ENCODE measurements at places on chromosomes 13 and 19.

DNA sequence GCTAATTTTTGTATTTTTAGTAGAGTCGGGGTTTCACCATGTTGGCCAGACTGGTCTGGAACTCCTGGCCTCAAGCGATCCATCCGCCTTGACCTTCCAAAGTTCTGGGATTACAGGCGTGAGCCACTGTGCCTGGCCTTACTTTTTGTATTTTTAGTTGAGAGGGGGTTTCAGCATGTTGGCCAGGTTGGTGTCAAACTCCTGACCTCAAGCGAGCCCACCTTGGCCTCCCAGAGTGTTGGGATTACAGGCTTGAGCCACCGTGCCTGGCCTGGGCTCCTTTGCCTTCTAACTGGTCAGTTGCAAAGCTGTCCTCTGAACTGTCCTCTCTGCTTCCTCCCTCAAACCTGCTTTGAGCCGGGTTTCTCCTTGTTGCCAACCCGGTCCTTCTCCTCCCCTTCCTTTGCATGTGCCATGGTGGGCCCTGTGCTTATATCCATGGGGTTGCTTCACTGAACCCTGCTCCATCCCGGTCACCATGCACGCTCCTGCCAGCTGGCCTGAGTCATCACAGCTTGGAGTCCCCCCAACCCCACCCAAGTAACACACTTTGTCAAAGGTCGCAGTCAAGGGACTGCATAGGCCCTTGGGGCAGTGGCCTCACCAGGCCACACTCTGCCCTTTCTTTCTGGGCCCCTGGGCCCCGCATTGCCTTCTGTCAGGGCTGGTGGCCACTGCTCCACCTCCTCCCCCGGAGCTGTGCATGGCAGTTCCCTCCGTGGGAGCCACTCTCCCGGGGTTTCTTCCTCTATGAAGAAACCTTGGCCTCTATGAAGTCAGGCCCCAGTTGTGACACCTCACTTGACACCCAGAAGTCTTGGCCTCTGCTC is 21.2 kb downstream of the WTIP start:
- DNase-seq: no peak

DNA sequence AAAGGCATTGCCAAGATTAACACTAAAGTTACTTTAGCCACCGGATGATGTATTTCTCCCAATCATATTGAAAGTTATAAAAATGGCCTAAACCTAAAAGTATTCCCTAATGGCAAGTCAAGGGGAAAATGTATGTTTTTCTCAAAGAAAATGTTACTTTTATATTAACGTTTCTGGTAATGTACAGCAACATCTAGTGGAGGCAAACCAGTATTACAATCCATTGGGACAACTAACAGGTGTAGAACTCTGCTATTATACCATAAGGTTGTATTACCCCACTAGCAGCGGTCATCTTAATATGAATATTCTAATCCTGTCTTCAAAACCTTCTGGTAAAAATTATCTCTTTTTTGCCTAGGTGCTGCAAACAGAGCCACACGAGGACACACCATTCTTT is 69.2 kb downstream of the ZNF100 start:
- no peak for DNase-seq

DNA sequence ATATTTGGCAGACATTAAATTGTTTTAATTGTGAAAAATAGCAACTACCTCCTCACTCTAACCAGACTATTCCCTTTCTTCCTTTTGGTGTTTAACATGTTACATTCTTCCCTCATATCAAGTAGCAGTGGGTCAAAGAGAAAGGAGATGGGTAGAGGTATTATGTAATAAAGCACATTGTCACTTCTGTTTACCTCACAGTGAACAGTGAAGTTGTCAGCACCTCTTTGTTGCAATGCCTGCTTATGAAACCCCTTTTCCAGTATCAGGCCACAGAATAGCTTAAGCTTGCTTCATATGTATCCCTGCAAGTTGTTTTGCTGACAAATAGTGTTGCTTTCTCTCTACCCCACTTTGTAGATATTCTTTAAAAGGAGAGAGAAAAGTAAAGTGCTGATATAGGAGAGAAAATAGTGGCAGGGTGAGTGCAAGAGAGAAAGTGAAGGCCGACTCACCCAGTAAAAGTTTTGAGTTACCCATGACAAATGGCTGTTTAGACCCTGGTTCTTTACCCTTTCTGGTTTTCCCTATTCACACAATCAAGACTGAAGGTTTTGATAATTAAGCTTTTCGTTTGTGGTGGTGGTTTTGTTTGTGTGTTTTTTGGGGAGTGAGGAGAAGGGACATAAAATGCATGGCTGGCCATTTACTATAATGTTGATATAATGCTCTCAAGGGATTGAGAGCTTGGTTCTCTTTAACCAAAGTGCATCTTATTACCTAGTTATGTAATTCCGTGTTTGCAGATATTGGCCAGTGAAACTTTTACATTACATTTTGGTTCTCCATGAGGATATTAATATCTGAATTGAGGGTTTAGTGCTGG is 3.7 kb downstream of the ITM2B start:
- DNase-seq: no peak

GRCh38 chr13:60727140-60727539 is 330.1 kb downstream of the TDRD3 start:
- DNase-seq: no peak

DNA sequence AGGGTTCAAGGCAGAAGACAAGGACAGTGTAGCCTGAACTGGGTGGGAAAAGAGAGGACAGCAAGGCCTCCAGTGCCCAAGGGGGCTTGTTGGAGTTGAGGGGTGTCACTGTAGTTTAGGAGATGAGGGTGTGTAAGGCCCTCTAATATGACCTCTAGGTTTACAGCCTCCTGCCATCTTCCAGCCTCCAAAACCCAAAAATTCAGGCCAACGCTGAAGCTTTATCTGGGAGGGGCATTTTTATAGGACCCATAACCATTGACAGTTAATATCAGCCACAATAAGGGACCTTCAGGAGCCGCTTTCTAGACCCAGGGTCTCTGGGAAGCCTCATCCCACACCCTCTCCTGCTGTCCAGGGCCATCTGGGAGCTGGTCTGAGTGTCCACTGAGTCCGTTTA is 2.8 kb downstream of the KLF1 start:
- DNase-seq: no peak

GRCh38 chr13:96662036-96662435 is 332.2 kb downstream of the OXGR1 start:
- no peak for DNase-seq

GRCh38 chr19:33686687-33687480 is 65.1 kb downstream of the CHST8 start:
- no peak for DNase-seq

DNA sequence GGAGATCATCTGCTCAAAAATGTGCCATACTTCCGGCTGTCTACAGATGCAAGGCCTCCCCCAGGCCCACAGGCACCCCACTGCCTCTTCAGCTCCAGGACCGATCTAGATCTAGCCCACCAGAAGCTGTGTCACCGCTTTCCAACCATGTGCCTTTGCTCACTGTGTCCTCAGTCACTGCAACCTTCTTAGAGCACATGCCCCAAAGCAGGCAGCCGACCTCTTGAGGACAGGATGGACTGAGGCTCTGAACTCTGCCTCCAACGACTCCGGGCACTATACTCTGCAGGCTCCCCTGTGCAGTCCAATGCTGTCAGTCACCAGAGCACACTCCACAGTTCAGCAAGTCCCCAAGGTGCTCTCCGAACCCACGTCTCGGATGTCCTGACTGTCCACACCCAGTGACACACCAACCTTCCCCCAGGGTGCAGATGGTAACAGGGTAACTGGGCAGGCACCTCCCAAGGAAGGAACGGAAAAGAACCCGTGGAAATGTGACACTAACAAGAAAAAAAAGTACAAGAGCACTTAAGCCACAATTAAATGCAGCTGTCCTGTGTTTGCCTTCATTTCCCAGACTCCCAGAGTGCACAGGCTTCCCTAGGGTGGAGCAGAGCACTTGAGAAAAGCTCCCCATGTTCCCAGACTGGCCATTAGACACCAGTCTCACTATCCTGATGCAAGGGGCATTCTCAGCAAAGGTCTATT is 4.8 kb downstream of the STK24 start:
- no peak for DNase-seq

GRCh38 chr13:24747248-24748060 is 16.5 kb upstream of the RNF17 start:
- no peak for DNase-seq

DNA sequence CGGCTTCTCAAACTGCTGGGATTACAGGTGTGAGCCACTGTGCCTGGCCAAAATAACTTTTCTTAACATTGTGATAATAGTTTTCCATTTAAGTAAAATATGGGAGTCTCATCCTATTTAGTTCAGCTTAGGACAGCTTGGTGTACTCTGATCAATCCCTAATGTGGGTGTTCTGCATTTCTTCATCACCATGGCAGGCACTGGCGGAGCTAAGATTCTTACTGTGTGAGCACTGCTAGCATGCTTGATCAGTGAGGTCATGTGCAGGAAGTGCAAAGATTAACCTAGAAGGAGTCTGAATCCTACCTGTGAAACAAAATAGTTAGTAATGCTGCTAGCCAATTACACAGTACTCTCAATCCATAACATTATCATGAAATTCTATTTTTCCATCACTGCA is 1684.2 kb upstream of the SLC10A2 start:
- DNase-seq: no peak

DNA sequence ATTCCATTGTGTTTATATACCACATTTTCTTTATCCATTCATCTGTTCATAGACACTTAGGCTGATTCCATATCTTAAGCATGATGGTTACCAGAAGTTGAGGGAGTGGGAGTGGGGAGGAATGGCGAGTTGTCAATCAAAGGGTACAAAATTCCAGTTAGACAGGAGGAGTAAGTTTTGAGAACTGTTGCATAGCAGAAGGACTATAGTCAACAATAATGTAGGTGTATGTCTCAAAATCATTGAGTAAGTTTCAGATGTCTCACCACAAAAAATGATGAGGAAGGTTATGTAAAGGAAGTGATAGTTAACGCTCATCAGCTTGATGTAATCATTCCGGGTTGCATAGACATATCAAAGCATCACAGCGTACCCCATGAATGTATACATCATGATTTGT is 4.6 kb upstream of the UBL3 start:
- no peak for DNase-seq

DNA sequence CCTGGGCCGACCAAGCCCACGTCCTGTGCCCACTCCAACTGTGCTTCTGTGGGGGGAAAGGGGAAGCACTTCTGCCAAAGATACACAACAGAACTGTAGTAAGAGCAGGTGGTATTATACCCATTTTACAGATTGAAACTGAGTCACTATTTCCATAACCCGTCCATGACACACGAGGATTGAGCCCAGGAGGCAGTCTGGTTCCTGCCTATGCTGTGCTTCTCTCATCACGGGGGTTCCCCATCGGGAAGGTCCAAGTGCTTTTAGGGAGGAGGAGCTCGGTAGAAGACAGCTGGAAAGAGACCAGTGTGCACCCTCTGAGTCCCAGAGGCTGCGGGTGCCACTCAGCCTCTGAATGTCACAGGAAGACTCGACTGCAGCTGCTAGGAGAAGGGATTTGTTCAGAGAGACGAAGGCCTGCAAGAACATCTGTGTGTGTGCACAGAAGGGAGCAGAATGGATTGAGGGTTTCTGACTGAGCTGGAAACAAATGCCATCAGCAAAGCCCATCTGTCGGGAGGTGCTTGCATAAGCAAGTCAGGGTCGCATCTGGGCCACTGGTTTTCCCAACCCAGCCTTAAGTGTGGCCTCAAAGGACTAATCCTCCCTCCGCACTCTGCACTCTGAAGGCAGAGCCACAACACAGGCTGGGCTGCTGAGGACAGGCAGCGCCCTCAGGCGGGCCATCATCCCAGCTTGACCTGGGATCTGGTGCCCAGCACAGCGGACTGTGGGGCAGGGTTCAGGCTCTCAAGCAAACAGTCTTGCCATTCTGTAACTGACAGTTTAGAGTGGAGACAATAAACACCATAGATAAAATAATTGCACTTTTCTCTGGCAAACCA is 150.0 kb downstream of the DPF1 start:
- DNase-seq: no peak

GRCh38 chr13:100573121-100573520 is 15.5 kb downstream of the GGACT start:
- peak; percentile 61 for DNase-seq

DNA sequence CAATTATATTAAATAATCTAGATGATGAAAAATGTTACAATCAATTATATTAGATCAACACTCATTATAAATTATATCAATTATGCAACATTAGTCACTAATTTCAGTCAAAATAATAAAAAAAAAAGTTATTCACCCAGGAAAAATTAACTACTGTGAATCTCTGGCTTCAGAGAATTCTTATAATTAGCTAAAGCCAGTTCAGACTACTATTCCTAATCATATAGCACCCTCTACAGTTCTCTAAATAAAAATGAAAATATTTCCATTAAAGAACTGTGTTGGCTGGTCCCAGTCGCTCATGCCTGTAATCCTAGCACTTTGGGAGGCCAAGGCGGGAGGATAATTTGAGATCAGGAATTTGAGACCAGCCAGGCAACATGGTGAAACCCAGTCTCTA is 33.0 kb downstream of the XPO4 start:
- no peak for DNase-seq

DNA sequence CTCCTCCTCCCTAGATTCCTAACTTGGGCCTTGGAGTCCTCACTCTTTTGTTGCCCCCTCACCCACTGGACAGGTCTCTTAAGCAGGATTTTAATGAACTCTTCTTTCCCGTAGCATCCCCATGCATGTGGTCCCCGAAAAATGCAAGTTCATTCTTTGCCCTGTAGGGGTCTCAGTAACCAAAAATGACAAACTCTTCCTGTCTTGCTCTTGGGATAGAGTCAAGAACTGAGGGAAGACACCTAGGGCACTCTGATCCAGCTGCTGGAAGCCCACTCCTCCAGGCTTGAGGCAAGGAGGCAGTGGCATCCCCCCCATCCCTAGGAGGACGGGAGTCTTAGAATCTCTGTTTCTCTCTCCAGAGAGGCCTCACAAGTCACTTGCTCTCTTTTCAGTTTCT is 987.0 kb downstream of the DIAPH3 start:
- no peak for DNase-seq

DNA sequence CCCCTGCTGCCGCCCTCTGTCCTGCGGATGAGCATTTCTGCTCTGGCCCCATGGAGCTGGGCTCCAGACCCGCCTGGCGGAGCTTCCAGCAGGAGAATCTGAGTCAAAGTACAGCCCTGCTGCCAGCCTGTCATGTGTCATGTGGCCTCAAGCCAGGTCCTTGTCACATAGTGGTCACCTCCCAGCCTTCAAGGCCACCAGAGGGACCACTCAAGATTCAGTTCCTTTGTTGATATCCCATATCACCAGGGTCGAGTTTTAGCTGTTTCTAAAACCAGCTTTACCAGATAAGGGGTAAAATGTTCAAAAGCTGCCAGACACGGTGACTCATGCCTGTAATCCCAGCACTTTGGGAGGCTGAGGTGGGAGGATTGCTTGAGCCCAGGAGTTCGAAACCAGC is 13.4 kb downstream of the THOP1 start:
- DNase-seq: no peak

GRCh38 chr13:97110936-97111335 is 111.2 kb upstream of the MBNL2 start:
- no peak for DNase-seq

Measured in GDM1 (cell line).